ENCODE measurements at places on chromosomes 2 and 18.

DNA sequence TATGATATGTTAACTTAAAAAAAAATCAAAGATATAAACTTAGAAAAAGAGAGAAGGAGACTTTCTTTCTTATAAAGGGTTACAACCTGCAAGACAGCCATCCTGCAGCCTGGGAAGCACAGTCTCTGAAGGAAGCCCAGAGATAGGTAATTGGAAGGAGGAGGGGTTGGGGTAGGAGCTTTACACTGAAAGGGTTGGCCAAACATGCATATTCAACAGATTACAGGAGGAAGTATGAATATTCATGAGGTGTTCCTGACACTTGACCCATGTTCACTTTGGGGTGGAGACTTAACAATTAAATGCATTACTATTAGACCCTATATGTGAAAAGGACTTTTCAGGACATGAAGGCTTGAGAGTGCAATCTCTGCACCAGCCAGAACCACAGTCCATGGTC, 71.7 kb upstream of the CDH2 start:
- no peak for DNase-seq

DNA sequence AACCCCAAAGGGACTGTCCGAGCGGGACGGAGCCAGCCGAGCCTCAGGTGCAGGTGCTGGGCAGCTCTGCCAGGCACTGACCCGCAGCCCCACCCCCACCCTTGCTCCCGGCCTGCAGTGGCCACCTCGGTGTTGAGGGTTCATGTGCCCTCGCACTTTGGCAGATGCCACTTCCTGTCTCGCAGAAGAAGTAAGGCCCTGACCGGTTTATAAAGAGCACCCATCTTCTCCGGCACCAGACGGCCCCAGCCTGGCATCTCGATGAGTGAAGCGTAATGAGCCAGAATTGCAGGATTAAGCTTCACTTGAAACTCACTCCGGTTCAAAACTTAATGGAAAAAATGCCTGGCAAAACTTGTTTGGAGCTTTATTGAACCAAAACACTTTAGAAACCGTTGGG, 10.9 kb upstream of the NFATC1 start:
- DNase-seq: no peak

GRCh38 chr2:157428500-157429175, 15.3 kb downstream of the CYTIP start:
- DNase-seq: no peak

DNA sequence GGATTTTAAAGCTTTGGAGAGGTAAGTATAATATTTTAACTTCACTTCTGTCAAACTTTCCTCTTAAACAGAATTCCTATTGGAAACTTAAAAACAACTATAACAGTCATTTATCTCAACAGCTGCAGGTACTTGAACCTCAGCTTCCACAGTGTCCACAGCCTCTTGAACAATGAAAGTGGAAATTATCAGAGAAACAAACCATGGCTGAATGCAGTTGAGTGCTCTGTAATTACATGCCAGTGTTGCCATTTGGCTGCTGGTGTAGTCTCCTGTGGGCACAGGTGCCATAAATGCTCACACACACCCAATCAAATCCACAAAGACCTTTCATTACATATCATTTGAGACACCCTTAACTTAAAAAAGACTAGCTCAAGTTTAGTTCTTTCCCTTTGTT, 125.1 kb downstream of the CPS1 start:
- no peak for DNase-seq

- DNase-seq: no peak
These were observed 521.7 kb upstream of the SPHKAP start for GRCh38 chr2:228703152-228703551.

- no peak for DNase-seq
These were observed 449.4 kb upstream of the SOX11 start for GRCh38 chr2:5242751-5243150.

- DNase-seq: peak; percentile 31
These were observed 232.3 kb downstream of the KLHL29 start for GRCh38 chr2:23617167-23617810.

GRCh38 chr2:39932198-39932597, 153.1 kb upstream of the THUMPD2 start:
- peak; percentile 21 for DNase-seq

DNA sequence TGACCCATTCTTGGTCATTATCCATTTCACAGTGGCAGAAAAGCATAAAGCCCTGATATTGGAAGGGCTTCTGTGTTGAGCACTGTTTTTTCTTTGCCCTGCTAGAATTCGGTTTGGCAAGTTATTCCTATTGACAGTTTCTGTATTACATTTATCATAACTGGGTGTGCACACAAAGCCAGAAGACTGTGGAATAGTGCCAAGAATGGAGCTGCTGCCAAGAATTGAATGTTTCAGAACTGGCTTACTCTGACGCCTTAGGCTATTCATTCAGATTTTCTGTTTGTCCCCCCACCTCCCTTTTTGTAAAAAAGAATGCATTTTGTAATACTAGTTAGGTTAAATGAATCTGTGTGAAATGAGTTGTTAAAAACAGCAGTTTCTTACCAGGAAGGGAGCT, 12.7 kb downstream of the KDM3A start:
- peak; percentile 86 for DNase-seq

- no peak for DNase-seq
These were observed 285.1 kb downstream of the MYT1L start for GRCh38 chr2:2045950-2046349.

- no peak for DNase-seq
These were observed 138.6 kb downstream of the DTNA start for GRCh38 chr18:34848695-34849094.

- peak; percentile 50 for DNase-seq
These were observed 23.7 kb downstream of the METTL4 start for GRCh38 chr18:2547477-2548087.

- DNase-seq: no peak
These were observed 121.8 kb upstream of the FN1 start for GRCh38 chr2:215557701-215558100.

DNA sequence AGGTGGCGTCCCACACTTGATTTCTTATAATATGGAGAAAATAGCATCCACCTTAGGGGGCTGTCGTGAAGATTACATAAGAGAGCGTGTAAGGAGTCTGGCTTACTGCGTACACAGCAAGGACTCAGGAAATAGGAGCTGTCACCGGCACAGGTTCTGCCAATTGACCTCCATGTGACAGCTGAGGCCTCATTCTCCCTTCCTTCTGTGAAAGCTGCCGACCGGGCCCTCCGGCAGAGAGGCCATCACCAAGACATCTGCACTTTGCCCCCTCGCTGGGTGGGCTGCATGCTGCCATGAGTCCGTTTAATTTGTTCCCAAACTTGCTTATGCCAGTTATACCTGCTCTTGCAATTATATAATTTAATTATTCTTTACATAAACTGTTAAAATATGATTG, 27.7 kb downstream of the HS1BP3 start:
- DNase-seq: no peak

DNA sequence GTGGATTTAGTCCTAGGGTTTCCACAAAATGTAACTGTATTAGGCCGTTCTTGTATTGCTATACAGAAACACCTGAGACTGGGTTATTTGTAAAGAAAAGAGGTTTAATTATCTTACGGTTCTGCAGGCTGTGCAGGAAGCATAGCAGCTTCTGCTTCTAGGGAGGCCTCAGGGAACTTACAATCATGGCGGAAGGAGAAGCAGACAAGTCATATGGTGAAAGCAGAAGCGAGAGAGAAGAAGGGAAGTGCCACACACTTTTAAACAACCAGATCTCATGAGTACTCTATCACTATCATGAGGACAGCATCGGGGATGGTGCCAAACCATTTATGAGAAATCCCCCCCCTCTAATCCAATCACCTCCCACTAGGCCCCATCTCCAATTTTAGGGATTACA, 9.5 kb upstream of the CCDC68 start:
- DNase-seq: no peak

- DNase-seq: peak; percentile 26
These were observed 55.5 kb downstream of the SGPP2 start for GRCh38 chr2:222479859-222480258.

- no peak for DNase-seq
These were observed 36.6 kb upstream of the CCNYL1 start for GRCh38 chr2:207674826-207675225.

- DNase-seq: no peak
These were observed 65.7 kb downstream of the KLHL14 start for GRCh38 chr18:32707147-32707546.

- DNase-seq: no peak
These were observed 20.5 kb downstream of the ACOXL start for GRCh38 chr2:110752871-110753270.

DNA sequence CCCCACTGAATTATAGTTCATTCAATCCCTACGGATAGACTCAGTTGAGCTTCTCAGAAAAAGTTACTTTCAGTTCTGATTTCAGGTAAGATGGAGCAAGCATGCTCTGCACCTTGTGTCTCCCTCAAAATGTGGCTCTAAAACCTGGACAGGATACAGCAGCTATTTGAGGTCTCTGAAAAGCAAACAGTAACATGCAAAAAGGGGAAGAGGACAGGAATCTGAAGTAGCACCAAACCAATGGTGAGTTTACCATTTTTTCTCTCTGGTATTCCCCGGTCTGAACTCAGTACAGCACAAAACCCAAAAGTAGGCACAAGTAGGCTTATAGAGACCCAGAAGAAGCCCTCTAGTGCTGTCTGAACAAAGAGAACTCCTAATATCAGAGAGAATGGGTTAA, 34.1 kb downstream of the LANCL1 start:
- DNase-seq: no peak

DNA sequence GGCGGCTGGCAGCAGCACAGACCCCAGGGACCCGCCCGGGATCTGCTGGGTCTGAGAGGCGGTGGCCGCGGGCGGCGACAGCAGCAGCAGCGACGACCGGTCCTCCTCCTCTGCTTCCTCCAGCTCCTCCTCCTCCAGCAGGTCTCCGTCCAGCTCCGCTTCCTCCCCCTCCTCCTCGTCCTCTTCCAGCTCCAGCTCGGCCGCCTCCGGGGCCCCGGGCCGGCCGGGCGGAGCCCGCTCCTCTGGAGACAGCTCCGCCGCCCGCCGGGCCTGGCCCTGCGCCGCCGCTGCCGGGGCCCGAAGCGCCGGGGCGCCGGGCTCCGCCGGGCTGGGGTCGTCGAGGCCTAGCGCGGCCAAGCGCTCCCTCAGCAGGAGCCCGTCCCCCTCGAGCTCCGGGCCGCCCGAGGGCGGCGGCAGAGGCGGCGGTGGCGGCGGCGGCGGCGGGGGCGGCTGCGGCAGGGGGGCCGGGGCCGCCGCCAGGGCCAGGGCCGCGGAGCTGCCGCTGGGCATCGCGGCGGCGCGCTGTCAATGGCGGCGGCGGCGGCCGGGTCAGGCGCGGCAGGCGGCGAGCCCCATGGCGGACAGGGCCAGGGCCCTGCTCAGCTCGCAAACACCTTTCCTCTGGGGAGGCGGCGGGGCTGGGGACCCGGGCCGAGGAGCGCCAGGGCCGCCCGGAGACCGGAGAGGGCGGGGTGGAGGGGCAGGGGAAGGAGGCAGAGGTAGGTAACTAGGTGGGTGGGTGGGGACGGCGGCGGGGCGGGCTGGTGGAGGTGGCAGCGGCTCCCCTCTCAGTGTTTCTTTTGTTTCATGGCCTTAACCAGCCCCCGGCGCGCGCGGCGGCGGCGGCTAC, 445 bp downstream of the MEX3C start:
- peak; percentile 56 for DNase-seq

GRCh38 chr18:78728784-78729467, 250.7 kb upstream of the SALL3 start:
- no peak for DNase-seq

DNA sequence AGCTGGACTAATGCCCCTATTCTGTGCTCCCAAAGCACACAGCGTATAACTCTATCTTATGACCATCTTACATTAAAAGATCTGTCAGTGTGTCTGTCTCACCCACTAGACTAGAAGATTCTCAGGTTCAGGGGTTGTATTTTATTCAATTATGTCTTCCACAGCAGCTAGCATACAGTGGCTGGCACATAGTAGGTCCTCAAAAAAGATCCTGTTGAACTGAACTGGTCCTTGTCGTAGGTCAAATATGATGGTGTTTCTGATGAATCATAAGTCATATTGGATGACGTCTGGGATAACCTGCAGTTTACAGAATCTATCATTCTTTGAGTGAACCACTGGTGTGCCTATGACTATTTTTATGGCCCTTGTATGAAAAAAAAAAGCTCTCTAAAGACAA, 11.3 kb upstream of the TTC39C start:
- no peak for DNase-seq

DNA sequence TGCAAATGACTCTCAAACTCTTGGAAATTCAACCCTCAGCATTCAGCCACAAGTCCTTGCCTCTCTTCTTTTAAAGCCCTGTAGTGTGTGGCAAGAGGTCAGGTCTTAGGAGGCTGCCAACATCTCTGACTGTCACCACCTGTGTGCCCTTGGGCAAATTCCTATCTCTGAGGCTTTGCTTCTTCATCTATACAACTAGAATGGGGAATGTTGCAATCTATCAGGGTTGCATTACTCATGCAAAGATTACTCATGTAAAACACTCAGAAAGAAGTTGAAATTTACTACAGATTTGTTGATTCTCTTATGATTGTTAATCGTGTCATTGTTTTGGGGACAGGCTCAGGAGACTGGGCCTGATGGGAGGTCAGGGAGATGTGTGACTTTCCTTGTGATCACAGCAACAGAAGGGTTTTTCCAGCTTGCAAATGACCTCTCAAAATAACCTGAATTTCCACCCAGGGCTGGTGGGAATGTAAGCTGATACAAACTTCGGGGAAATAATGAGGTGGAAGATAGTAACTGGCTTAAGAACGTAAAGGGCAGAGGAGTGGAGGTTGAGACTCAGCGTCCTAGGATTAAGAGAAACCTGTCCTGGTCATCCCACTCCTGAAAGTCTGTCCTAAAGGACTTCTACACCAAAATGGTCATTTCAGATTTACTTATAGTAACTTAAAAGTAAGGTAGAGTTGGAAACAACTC, 32.1 kb upstream of the SIGLEC15 start:
- DNase-seq: peak; percentile 99

DNA sequence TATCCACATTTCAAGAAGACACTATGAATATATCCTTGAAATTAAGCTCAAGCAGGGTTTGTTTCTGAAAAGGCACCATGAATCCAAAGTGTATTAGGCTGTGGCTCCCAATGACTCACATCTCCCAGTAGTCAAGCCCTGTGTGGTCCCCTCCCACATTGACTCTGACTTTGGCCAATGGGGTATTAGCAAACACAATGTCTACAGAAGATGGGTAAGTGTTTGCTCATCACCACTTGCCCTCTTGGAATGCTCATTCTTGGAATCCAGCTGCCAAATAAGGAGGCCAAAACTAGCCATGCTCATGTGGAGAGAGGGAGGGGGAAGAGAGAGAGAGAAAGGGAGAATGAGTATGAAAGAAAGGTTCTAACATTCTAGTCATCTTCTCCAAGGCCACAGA, 490.0 kb downstream of the TXNL1 start:
- DNase-seq: peak; percentile 86

GRCh38 chr2:240440704-240441320, 5.3 kb downstream of the GPC1 start:
- DNase-seq: no peak

GRCh38 chr2:2798337-2798736, 467.3 kb upstream of the MYT1L start:
- no peak for DNase-seq

- DNase-seq: no peak
These were observed 129.5 kb upstream of the TRIB2 start for GRCh38 chr2:12587228-12587627.

- DNase-seq: no peak
These were observed 45.0 kb upstream of the NRP2 start for GRCh38 chr2:205637320-205637602.

Measured in EL (cell line).